Activated CD4-positive, alpha-beta T cell treated with anti-CD3 and anti-CD28 coated beads for 36 hours (primary cell): ENCODE measurements at places on chromosomes 3 and 15. TPM values are rescaled to one million over a fixed set of nuclear protein-coding genes. Genes with fewer than 3 reads are reported as not detected.
A peak's percentile ranks its signal among the peaks of the same experiment; 100 is the strongest.

- H3K4me1 ChIP-seq = no peaks in the 10 kb centered on the region
- DNase-seq = no peak
- H3K4me3 ChIP-seq = no peak overlapping the region
- no peaks in the 10 kb centered on the region for H3K36me3 ChIP-seq
These were observed 86.0 kb upstream of the ALDH1L1 start for GRCh38 chr3:126266291-126266840.

- DNase-seq = no peak
- H3K4me3 ChIP-seq = no peak overlapping the region
- H3K27ac ChIP-seq = no peak overlapping the region
- H3K36me3 ChIP-seq = no peaks in the 10 kb centered on the region
These were observed 11.3 kb downstream of the TMEM108 start for GRCh38 chr3:133049491-133049890.

GRCh38 chr3:114417675-114418074, 123.8 kb downstream of the TIGIT start:
- peaks cover 42% of the 10 kb centered on the region for H3K4me1 ChIP-seq
- no peaks in the 10 kb centered on the region for H3K27me3 ChIP-seq
- no peak for DNase-seq
- H3K36me3 ChIP-seq = no peaks in the 10 kb centered on the region
- no peak overlapping the region for H3K4me3 ChIP-seq

DNA sequence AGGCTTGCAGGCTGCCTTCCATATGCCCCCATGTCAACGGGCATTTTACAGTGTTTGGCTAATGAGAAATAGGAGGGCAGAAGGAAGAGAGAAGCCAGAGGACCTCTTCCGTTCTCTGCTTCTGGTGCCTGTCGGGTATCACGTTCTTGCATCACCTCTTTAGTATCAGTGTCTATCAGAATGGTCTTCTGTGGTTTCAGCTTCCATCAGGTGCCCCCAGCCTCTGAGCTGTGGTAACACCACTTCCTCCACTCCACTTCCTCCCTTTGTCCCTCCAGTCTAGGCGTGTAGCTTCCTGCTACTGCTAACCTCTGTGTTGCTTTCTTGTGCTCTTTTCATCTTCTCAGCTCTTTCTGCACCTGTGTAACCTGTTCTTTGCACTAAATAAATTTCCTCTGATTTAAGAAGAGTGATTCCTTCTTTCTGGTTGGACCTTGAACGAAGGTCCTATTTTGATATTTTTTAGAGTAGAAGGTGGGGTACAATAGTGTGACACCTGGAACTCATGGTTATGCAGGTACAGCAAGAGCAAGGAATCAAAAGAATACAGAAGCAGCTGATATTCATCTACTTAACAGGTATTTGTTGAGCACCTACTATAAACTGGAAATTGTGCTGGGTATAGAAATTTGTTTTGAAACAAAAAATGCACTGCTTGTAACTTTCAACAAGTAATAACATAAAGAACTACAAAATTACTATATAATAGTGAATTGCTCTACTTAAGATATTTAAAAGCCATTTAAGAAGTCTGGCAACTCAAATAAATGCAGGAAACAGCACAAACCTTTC, 27.4 kb upstream of the FOXB1 start:
- H3K4me1 ChIP-seq = peaks cover 28% of the 10 kb centered on the region
- peak overlapping the region; percentile 49 for H3K4me3 ChIP-seq
- peaks cover 2% of the 10 kb centered on the region for H3K27me3 ChIP-seq
- H3K27ac ChIP-seq = peak overlapping the region; percentile 85
- H3K36me3 ChIP-seq = no peaks in the 10 kb centered on the region
- DNase-seq = peak; percentile 67

- no peaks in the 10 kb centered on the region for H3K36me3 ChIP-seq
- no peak for DNase-seq
- peaks cover 6% of the 10 kb centered on the region for H3K4me1 ChIP-seq
- H3K27ac ChIP-seq = no peak overlapping the region
- H3K4me3 ChIP-seq = no peak overlapping the region
- H3K27me3 ChIP-seq = peaks cover 9% of the 10 kb centered on the region
These were observed 68.1 kb upstream of the CGNL1 start for GRCh38 chr15:57308170-57308545.

DNA sequence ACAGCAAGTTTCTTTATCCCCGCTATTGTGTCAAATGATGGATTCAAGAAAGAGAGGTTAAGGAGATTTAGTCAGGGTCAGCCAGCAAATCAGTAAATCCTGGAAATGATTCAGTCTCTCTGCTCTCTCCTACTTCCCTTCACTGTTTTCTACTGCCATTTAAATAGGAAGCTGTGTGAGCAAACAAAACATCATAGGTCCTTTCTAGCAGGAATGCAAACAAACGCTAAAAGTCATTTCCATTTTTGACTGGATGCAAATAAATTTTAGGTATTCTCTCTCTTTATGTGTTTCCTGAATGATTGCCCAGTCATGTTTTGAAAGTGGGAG, 299.4 kb upstream of the RORA start:
- H3K27ac ChIP-seq = no peak overlapping the region
- H3K4me1 ChIP-seq = no peaks in the 10 kb centered on the region
- DNase-seq = no peak

DNA sequence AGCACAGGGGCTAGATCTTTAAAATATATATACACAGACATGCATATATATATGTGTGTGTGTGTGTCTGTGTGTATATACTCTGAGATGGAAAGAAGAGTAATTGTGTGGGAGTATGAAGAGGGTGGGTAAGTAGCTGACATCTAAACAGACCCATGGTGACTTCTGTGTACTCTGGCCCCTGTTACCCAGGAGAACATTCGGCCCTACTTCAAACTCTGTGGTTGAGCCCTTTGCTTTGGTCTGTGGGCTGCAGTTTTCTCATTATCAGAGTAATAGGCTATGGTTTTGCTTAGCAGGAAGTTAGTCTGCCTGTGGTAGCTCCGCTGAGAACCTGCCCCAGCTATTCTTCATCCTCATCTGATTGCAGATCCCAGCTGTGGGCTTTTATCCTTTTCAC, 141.4 kb downstream of the RBPMS2 start:
- peak overlapping the region; percentile 2 for H3K4me3 ChIP-seq
- peak overlapping the region; percentile 59 for H3K27ac ChIP-seq
- peaks cover 60% of the 10 kb centered on the region for H3K4me1 ChIP-seq
- peaks cover 20% of the 10 kb centered on the region for H3K36me3 ChIP-seq
- DNase-seq = peak; percentile 61

- no peaks in the 10 kb centered on the region for H3K27me3 ChIP-seq
- no peak overlapping the region for H3K4me3 ChIP-seq
- no peak overlapping the region for H3K27ac ChIP-seq
- peak; percentile 64 for DNase-seq
These were observed 42.0 kb upstream of the SKOR1 start for GRCh38 chr15:67783303-67783702.

DNA sequence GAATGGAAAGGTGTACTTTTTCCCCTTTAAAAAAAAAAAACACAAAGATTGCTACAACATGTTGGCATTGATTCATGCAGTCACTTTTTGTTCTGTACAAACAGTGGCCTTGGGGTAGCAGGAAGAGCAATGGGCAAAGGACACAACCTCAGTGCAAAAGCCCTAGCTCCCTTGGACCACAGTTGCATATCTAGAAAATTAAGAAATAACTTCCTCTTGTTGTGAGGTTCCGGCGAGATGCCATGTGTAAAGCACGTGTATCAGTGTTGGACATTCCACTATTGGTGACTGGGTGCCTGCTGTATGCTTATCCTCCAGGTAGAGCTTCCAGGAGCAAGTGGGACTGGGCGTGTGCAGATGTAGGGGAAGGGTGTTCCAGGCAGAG, 164.5 kb downstream of the THSD4 start:
- no peak overlapping the region for H3K4me3 ChIP-seq
- H3K27me3 ChIP-seq = peaks cover 3% of the 10 kb centered on the region
- H3K36me3 ChIP-seq = no peaks in the 10 kb centered on the region
- H3K27ac ChIP-seq = no peak overlapping the region

DNA sequence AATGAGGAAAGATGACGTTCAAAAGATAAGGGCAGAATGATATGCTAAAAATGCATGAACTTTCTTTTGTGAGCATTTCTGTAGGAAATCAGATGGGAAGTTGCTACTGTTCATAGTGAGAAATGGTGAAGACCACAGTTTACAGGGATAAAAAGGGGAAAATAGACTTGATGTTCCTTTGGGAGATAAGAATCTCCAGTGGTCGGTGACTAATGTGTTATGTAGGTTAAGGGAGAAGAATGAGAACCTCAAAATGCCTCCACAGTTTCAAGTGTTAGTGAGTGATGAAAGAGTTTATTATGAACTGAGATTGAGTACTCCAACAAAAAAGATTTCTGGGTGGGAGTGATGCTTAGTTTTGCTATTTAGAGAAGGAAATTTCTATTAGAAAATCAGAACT, 247.2 kb downstream of the LSAMP start:
- no peaks in the 10 kb centered on the region for H3K27me3 ChIP-seq
- H3K36me3 ChIP-seq = no peaks in the 10 kb centered on the region
- no peak for DNase-seq
- no peaks in the 10 kb centered on the region for H3K4me1 ChIP-seq
- no peak overlapping the region for H3K4me3 ChIP-seq

GRCh38 chr3:81967393-81967792, 205.9 kb upstream of the GBE1 start:
- no peaks in the 10 kb centered on the region for H3K36me3 ChIP-seq
- H3K27me3 ChIP-seq = no peaks in the 10 kb centered on the region
- DNase-seq = no peak
- no peak overlapping the region for H3K27ac ChIP-seq

- no peaks in the 10 kb centered on the region for H3K4me1 ChIP-seq
- H3K27me3 ChIP-seq = peaks cover 38% of the 10 kb centered on the region
- no peak for DNase-seq
- H3K27ac ChIP-seq = no peak overlapping the region
These were observed 191.5 kb downstream of the FOXB1 start for GRCh38 chr15:60195611-60196010.

- no peak for DNase-seq
- no peak overlapping the region for H3K27ac ChIP-seq
- H3K27me3 ChIP-seq = peaks cover 15% of the 10 kb centered on the region
- H3K4me1 ChIP-seq = peaks cover 18% of the 10 kb centered on the region
- H3K36me3 ChIP-seq = no peaks in the 10 kb centered on the region
These were observed 38.9 kb downstream of the CPN2 start for GRCh38 chr3:194312186-194312742.

GRCh38 chr3:47370887-47371697, 9.7 kb upstream of the PTPN23 start:
- H3K4me1 ChIP-seq = no peaks in the 10 kb centered on the region
- H3K4me3 ChIP-seq = no peak overlapping the region

GRCh38 chr15:36529296-36530011, 50.0 kb upstream of the CDIN1 start:
- no peaks in the 10 kb centered on the region for H3K4me1 ChIP-seq
- H3K27ac ChIP-seq = no peak overlapping the region
- no peak overlapping the region for H3K4me3 ChIP-seq
- no peaks in the 10 kb centered on the region for H3K36me3 ChIP-seq

DNA sequence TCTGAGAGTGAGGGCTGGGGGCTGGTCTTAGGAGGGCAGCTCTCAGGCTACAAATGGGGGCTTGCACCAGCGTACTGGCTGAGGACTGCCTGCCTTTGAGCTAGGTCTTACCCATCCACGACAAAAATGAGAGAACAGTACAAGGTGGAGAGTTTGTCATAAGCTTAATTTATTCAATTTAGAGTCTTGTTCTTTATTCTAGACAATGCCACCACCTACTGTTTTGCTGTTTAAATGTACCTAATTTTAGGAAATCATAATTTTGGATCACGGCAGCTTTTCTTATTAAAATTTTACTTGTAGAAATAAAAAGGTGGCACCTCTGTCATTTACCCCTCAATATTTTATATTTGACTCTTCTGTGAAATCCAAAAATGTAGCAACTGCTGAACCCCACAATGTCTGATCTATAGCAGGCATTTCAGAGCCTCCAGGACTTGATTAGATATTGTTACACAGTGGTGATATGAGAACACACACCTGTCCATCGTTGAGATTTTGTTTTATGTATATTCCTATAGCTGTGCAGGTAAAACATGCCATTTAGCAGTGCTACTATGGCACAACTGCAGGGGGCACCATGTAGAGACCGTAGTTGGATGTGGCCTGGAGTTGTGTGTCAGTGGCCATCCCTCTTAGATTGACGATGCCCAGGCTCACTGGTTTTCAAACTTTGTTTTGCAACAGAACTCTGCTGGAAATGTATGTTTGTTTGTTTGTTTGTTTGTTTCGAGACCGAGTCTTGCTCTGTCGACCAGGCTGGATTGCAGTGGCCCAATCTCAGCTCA, 88.6 kb downstream of the SLCO3A1 start:
- no peak for DNase-seq
- H3K36me3 ChIP-seq = no peaks in the 10 kb centered on the region
- no peak overlapping the region for H3K27ac ChIP-seq
- H3K4me1 ChIP-seq = peaks cover 44% of the 10 kb centered on the region

GRCh38 chr15:33310481-33311311, at the start of gene RYR3:
Gene RYR3, plus strand, starts transcription at chr15:33310967. Its CDS starts 79 bp downstream, at chr15:33311046.
- peak; percentile 11 for DNase-seq
- no peak within 1 kb of the TSS for H3K4me3 ChIP-seq
- H3K27me3 ChIP-seq = peaks cover 40% of the 10 kb centered on the region
- no peak within 1 kb of the TSS for H3K27ac ChIP-seq

DNA sequence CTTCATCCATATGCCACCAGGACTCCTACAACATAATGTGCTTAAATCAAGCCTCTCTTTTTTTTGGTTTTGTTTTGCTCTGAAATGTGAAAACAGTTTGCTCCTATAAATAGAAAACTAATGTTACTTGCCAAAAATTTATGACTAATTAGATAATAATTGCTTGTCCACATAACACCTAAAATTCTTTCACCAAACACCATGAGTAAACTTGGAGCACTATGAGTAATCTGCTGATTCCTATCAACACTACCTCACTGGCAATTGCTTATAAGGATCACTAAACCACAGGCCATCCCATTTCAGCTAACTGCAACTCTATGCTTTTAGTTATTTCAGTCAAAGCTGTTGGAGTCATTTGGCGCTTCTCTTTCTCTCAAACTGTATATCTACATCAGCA, 252.7 kb downstream of the EPHA3 start:
- no peaks in the 10 kb centered on the region for H3K27me3 ChIP-seq
- H3K36me3 ChIP-seq = no peaks in the 10 kb centered on the region
- H3K4me3 ChIP-seq = no peak overlapping the region
- H3K27ac ChIP-seq = no peak overlapping the region
- DNase-seq = no peak

GRCh38 chr15:93801206-93801605, 430.2 kb upstream of the MCTP2 start:
- no peaks in the 10 kb centered on the region for H3K36me3 ChIP-seq
- DNase-seq = no peak
- H3K27ac ChIP-seq = no peak overlapping the region
- peaks cover 2% of the 10 kb centered on the region for H3K27me3 ChIP-seq

Gene GPR171
- 84.9 TPM for total RNA-seq

Gene SOX2
- total RNA-seq = not detected

Gene TRIM42
- not detected for total RNA-seq

Gene AP3B2
- total RNA-seq = 0.39 TPM

Gene IL17RB
- total RNA-seq = 0.33 TPM

Gene LMOD3
- not detected for total RNA-seq

Gene SLC2A2
- not detected for total RNA-seq

Gene ISL2
- total RNA-seq = 0.25 TPM

Gene B2M
- 5,181 TPM for total RNA-seq

Gene SAXO2
- 6.9 TPM for total RNA-seq

Gene GOLGA6A
- total RNA-seq = not detected

Gene TSPAN3
- 26.2 TPM for total RNA-seq

Gene ZNF860
- total RNA-seq = 0.30 TPM

Gene TXNRD3
- 3.5 TPM for total RNA-seq

Gene SMCO1
- total RNA-seq = not detected

Gene TMEM202
- total RNA-seq = not detected

Gene LHFPL4
- not detected for total RNA-seq
